ENCODE measurements at places on chromosomes 4 and X.

DNA sequence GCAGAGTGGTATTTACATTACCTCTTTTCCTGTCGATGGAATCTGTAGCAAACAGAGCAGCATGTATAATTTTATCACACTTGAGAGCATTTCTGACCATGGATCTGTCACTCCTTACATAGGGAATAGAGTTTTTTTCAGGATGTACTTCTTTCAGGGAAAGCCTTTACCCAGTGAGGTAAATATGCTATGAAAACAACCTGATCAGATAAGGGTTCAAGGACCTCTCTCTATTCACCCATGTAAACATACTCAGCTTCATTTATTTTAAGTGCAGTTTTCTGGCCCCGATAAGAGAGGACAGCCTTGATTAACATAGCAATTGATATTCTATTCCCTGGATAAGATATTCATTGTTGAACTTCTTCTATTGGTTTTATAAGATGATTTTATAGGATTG, 87.3 kb upstream of the ESX1 start:
- DNase-seq: no peak

- DNase-seq: no peak
These were observed 27.7 kb downstream of the LARP7 start for GRCh38 chr4:112664611-112665010.

GRCh38 chr4:101028886-101029285, 318.4 kb downstream of the PPP3CA start:
- DNase-seq: no peak

- DNase-seq: no peak
These were observed 5.2 kb upstream of the TLR6 start for GRCh38 chr4:38861791-38862190.

DNA sequence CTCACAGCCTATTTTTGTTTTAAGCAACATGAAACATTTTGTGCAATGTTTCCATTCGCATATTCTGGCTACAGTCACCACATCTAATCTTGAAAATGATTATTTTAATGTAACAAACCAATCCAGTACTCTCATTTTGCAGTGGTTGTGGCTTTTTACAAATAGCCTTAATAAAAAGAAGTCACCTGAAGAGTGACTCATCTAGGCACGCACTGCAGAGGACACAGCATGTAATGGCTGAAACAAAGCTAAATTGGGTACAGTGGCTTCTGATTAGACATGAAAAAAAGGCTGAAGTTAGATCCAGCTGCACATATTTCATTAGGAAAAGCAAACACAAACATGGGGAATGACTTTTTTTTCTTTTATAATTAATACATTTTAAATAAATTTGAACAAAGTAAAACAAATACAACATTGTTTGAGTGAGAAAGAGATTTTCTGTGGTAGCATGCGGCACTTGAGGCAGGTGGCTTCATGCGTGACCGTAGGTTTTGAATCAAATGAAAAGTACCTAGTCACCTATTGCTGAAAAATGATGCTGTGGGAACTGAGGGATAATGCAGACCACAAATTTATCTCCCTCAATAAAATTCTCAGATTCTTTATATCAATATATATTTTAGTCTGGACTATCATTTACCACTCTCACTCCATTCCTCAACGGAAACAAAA, 240.8 kb upstream of the DDX53 start:
- DNase-seq: no peak

- no peak for DNase-seq
These were observed 29.7 kb downstream of the SCLT1 start for GRCh38 chr4:129063640-129064039.

Data from GOT3 (cell line).